Brain pericyte (primary cell): ENCODE measurements at places on chromosomes 1 and 21.
A peak's percentile ranks its signal among the peaks of the same experiment; 100 is the strongest.

- DNase-seq = no peak
These were observed 45.3 kb upstream of the CTBS start for GRCh38 chr1:84619383-84620102.

DNA sequence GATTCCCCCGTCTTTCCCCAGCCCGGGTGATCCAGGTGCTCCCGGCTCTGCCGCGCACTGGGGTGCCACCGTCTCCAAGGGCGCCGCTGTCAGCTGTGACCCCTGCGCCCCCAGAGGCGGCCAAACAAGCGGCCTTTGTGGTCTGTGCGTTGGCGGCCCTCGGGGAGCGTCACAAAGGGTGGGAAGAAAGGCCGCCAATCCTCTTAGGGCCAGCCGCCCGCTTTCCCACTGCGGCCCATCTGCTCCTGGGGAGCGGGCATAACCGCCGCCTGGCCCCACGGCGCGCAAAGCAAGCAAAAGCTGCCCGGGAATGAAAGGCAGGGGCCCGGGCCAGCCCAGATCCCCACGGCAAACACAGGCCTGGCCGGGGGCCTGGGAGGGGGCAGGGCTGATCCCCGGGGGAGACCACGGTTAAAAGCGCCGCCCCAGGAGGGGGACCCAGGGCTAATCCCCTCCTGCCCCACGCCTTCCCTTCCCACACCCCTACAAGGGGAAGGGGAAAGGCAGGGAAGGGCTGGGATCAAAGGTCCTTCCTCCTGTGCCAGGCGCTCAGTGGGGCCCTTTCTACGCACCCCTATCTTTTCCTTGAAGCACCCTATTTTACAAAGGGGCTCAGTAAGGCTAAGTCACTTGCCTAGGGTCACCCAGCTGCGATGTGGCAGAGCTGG is 24.0 kb downstream of the C1QB start:
- no peak for DNase-seq

- DNase-seq = no peak
These were observed 7.5 kb downstream of the SRSF11 start for GRCh38 chr1:70228670-70229069.

DNA sequence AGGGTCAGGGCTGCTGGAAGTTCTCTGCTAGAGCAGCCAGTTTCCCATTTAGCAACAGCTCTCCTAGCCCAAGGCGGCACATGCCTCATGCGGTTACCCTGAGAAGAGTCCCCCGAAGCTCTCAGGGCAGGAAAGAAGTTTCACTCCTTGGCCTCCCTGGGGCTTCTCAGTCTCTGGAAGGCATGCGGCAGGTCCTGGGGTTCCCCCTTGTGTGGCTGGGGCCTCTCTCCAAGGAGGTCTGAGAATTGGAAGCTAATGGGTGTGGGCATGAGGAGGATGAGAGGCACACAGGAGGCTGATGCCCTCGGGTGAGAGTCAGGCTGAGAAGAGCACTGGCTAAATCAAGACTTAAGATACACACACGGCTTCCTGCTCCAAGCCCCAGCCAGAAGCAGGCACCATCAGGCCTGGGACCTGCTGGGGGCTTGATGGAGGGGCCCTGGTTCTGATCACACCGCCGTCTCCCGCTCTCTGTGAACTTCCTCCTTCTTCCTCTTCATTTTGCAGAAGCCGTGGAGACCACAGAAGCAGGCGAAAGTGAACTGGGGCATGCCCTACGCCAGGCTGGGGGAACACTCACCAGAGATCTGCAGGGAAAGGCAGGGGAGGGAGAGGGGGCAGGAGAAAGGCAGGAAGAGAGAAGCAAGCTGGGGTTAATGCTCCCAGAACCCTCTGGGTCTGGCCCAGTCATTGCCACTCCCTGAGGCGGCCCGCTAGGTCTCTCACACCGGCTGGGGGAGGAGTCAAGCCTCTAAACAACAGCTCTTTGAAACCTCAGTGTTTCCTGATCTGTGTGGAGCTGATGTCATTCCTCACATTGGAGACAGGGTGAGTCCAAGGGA is 15.1 kb downstream of the BLACAT1 start:
- no peak for DNase-seq

GRCh38 chr1:11478571-11479374 is at the start of gene DISP3:
Gene DISP3, plus strand, starts transcription at chr1:11479155. Its CDS starts 21,838 bp downstream, at chr1:11500993.
- no peak for DNase-seq

DNA sequence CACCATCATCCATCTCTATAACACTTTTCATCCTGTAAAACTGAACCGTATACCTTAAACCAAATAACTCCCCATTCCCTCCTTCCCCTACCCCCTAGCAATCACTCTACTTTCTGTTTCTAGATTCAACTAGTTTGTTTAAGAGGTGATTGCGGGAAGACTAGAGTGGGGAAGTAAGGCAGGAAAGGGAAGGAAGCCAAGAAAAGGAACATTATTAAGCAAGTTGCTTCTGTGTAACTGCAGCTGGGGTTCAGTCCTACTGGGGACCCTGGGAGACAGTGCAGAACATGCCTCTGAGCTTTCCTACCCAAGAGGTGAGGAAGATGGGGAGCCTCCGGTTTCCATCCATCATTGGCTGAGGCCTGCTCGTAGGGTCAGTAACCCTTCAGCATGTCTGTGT is 28.9 kb upstream of the H3-3A start:
- DNase-seq = no peak

DNA sequence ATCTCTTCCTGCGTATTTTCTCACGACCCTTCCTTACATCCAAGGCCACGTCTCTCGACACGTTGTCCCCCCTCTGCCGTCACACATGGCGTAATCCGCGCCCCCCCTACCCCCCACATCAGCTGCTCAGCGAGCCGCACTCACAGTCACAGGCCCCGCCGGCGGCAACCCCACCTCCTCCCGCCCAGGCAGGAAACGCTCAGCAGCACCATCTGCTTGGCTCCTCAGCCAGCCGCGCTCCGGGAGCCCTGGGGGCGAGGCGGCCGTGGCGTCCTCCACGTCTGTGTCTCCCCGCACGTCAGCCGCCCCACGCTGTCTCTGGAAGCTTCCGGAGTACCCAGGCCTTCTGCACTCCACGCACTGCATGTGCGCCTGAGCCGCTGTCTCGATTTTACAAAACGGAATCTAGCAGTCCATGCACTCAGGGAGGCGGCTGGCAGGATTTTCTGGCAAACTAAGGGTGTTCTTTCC is 64.6 kb downstream of the SIK1 start:
- peak; percentile 92 for DNase-seq

DNA sequence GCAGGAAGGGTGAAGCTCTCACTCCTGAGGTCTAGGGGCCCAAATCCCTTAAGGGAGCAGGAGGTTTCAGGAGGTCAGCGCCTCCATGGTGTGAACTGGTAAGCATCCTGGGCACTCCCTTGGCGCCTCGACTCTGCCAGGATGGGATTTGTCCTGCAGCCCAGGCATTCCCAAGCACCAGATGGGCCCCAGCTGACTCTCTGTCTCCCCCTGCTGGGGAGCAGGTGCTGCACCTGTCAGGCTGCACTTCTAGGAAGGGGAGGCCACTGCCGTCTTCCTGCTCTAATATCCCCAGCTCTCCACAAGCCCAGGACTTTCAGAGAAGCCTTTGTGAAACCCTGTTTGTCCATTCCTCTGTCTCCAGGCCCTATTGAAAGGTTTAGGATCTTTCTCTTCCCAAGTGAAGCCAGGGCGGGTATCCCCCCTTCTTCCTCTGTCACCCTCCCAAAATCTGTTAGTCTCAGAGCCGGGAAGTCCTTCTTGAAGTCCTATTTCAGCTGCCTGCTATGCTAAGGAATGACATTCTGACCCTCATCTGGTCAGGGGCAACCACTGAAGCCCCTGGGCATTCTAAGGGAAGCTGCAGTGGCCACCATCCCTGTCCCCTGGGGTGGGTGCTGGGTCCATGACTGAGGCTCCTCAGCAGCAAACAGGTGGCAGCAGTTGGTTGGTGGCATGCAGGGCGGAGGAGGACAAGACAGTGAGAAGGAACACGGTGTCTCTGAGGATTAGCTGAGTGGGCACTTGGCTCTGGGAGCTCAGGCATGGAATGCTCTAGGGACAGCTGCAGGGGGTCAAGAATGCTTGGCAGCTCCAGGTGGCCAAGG is 3.2 kb downstream of the MYBPH start:
- DNase-seq = no peak

GRCh38 chr1:34785231-34785874 is 4.3 kb downstream of the GJB3 start:
- no peak for DNase-seq

DNA sequence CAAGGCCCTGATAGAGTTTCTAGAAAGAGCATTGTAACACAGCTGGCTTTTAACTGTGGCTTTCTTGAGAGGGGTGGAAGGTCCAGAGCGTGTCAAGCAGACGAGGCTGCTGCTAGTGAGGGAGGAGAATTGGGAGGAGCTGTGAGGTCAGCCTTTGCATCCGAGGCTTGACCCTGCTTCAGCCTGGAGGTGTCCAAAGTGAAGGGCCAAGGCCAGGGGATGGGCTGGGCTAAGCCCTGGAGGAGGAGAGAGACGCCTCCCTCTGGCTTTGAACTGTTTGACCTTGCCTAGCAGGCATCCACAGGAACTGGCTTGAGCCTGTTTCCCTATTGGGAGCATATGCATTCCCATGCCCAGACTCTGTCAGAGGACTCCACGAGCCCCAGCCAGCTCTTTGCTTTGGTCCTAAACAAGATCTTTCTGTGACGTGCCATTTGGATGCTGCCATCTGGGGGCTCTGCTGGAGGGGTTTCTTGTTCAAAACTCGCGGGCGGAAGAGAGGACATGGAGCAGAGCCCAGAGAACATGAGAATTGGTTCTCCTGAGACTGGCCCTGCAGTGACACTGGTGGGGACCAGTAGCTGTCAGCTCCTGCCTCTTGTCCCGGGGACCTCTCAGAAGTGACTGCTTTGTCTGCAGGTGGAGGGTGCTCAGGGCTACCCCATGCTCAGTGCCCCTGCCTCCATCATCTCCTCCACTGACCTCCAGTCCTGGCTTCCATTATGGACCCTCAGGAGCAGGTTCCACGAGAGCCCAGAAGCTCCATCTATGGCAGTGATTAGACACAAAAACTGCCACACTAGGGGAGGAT is 5.5 kb downstream of the ACTRT2 start:
- no peak for DNase-seq

GRCh38 chr1:12413664-12414410 is 184.0 kb downstream of the VPS13D start:
- no peak for DNase-seq

GRCh38 chr21:36909901-36910561 is 56.4 kb downstream of the HLCS start:
- peak; percentile 66 for DNase-seq

DNA sequence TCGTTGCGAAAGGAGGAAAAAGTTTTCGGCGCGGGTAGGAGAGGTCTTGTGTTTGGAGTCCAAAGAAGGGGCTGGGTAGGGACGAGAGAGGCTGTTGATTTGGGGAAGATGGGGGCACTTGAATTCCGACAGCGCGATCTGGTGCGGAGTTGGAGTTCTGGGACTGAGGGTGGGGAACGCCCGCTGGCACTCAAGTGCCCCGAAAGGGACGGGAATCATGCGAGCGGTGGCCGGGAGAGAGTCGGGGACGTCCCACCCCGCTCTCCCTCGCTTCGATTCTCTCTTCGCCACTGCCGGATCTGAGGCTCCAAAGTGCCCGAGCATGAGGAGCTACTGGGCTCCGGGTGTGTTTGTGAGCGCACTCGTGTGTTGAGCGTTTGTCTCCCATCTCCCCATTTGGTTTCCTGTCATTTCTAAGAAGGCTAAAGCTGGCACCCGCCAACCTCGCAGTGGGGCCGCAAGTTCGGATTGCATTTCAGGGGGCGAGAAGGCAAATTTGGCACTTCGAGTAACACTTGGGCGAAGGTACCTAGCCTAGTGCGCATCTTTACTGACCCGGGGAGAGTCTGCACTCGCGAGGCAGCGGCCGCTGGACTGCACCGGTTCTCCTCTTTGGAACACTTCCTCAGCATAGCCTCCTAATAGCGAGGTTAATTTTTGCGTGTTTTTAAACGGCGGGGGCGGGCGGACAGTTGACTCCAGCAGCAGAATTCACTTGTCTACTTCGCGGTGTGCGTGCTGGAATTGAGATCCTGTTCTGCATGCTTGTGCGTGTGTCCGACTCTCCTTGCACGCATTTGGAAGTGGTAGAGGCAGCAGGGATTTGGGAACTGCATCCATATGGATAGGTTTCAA is 1.2 kb downstream of the CHRM3 start:
- no peak for DNase-seq

DNA sequence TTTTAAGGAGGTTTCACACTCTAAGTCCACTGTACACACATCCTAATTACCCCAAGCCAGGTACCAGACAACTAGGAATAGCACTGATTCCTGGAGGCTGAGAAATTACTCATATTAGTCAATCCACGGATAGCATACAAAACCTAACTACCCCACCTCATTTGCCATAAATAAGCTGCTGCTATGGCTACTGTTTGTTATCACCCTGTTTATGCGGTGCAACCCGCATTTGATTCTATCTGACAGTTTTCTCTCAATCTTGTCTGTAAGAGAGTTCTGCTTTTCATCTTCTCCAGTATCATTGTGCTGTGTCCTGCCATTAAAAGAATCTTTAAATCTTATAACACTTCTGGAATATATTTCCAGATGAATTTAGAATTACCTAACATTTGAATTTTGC is 1496.5 kb downstream of the PLA2G4A start:
- no peak for DNase-seq

- DNase-seq = no peak
These were observed 58.9 kb downstream of the POFUT2 start for GRCh38 chr21:45228656-45229240.

DNA sequence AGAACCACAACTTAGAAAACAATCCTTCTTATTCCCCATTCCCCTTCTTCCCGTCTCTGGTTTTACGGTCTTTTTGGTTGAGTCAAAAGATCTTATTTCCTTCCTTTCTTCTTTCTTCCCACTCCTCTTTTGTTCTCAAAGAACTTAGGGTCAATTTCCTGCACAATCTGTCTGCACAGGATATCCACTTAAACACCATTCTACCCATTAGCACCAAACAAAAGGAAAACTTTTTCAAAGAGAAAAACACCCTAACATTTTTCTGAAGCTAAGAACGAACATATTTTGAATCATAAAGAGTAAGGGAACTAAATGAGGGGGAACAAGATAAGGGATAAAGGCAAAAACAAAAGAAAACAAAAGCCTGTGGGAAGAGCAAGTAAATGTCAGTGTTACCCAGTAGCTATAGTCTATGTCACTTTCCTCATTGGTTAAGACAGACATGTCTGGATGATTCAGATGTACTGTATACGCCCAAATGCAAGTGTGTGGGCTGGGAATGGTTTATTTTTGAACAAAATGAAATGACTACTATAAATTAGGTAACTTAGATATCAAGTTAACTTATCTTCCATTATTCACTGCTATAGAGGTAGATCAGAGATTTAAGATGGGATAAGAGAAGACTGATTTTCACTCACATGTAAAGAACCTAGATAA is 59.9 kb downstream of the TOR3A start:
- no peak for DNase-seq

DNA sequence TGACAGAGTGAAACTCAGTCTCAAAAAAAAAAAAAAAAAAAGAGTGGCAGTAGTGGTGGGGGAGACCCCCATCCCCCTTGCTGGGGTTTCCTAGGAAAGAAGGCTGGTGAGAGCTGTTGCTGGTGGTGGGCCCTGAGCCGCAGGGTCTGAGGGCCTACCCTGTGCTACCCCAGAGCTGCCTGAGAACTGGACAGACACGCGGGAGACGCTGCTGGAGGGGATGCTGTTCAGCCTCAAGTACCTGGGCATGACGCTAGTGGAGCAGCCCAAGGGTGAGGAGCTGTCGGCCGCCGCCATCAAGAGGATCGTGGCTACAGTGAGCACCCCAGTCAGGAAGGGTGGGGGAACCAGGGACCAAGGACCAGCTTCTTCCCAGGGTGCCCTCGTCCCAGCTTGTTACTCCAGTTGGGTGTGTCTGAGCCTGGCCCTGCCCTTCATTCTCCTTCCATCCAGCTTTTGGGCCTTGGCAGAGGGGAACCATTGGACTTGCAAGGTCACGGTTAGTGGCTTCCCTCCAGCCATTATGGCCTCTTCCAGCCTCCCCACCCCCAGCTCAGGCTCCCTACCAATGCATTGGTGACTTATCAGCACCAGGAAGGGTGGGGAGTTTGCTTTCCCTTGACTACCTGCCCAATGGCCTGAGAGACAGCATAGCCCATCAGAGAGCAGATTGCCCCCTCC is 10.5 kb downstream of the LDLRAP1 start:
- DNase-seq = no peak
